Activated naive CD4-positive, alpha-beta T cell (primary cell): ENCODE measurements at places on chromosomes 6 and 20.

DNA sequence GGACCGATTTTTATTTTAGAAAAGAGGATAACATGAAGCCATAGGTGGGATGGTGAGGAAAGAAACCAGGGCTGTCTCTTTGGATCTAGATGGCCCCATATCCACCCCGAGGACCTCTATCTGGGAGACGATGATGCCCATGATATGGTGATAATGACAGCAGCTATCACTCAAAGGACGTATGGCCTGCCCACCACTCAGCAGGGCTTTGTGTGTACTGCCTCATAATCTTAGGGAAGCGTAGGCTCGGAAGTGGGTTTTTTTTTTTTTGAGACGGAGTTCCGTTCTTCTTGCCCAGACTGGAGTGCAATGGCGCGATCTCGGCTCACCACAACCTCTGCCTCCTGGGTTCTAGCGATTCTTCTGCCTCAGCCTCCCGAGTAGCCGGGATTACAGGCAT, 8.2 kb upstream of the TAF8 start:
- no peak for DNase-seq

- no peak for DNase-seq
Measured at GRCh38 chr6:43740321-43740960, 29.6 kb upstream of the VEGFA start.

DNA sequence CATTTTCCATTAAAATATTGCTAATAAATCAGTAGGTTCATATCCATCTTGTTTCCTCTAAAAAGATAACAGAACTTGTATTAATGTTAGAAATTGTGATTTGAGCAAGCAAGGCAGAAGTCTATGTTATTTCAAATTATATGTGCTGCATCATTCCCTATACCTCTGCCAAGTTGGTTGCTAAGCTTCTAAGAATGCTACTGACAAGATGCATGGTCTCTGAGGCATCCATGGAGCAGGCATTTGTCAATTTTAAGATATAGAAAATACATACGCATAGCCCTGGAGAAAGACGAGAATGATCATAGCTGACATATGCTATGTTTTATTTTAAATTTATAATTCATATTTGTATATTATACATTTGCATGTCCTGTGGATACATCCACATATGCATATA, 168.3 kb upstream of the THEMIS start:
- no peak for DNase-seq

- no peak for DNase-seq
Measured at GRCh38 chr6:159190460-159190859, 21.3 kb downstream of the FNDC1 start.

DNA sequence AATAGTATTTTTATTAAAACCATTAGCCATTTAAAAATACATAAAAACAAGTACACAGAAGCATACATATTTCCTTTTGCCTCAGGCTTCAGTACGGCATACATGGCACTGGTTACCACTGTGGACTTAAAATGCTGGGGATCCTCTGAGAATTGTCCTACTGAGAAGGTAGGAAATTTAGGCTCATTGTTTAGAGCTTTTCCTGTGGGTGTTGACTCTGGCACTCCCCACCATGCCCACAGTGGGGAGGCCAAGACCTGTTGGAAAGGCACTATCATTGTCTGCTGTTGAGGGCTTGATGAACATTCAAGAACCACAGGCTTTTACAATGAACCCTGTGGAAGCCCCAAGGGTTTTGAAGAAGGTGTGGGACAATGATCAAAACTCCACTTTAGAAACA, 473.4 kb downstream of the BTBD3 start:
- no peak for DNase-seq

GRCh38 chr6:40187535-40188144, 253.4 kb upstream of the MOCS1 start:
- DNase-seq, result no peak

DNA sequence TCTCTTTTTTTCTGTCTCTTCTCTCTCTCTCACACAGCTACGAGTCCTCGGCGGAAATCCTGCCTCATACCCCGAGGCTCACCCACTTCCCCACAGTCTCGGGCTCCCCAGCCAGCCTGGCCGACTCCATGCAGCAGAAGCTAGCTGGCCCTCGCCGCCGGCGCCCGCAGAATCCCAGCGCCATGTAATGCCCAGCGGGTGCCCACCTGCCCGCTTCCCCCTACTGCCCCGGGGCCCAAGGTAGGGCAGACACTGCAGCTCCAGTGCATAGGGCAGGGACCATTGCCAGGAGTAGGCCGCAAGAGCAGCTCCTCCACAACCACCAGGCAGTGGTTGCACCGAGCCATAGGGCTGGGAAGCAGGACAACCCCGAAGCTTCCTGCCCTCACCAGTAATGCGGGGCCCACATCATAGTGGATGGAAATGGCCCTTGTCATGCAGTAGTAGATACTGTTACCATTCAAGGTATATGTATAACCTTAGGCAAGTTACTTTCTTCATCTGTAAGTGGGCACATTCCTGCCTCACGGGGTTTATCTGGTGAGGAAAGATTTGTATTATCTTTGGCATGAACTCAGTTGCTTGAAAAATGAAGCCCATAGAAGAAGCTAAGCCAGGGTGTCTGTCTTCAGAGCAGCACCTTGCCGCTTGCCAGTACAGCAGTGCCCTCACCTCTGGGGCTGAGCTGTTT, 36.9 kb upstream of the ID1 start:
- no peak for DNase-seq

GRCh38 chr6:150652848-150653613, 53.3 kb downstream of the PLEKHG1 start:
- no peak for DNase-seq

DNA sequence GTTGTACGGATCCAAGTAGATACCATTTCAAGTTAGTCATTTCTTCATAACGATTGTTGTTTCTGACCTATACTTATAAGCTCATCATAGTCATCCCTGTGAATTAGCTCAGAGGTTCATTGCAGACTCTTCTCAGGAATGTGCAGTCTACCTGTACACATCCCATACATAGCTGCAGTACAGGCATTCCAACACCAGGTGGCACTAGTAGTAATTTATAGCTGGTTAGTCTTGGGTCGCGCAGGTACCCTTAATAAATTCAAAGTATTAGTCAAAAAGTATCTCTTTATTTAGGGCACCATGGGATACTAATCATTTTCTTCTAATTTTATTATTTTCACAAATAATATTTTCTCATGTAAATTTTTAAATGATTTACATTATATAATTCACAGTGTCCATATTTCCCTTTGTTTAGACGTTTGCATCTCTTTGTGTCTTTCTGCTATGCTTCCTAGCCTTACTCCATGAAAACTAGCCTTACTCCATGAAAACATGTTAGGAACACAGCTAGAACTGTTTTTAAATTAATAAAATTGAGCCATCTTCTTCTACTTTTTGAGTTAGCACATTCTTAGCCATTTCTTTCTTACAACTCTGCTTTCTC, 128.6 kb upstream of the FAM83B start:
- no peak for DNase-seq

DNA sequence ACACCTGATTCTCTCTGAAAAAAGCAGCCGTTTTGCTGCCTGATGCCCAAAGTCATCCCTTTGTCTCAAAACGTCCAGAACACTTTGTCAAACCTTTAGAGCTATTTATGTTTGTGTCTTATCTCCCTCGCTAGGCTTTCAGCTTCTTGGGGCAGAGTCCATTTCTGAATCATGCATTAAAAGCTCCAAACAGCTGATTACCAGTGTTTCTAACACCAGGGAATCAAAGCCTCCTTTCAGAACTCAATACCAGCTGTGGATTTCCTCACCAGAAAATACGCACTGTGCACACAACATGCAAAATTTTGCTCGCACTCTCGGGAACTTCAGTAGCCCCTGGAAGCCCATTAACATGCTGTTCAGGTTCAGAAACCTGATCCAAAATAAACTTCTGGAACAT, 333.3 kb downstream of the HACE1 start:
- no peak for DNase-seq

- DNase-seq, result no peak
Measured at GRCh38 chr20:47875297-47876025, 90.2 kb upstream of the SULF2 start.

- no peak for DNase-seq
Measured at GRCh38 chr20:14210146-14210545, 127.3 kb downstream of the FLRT3 start.

DNA sequence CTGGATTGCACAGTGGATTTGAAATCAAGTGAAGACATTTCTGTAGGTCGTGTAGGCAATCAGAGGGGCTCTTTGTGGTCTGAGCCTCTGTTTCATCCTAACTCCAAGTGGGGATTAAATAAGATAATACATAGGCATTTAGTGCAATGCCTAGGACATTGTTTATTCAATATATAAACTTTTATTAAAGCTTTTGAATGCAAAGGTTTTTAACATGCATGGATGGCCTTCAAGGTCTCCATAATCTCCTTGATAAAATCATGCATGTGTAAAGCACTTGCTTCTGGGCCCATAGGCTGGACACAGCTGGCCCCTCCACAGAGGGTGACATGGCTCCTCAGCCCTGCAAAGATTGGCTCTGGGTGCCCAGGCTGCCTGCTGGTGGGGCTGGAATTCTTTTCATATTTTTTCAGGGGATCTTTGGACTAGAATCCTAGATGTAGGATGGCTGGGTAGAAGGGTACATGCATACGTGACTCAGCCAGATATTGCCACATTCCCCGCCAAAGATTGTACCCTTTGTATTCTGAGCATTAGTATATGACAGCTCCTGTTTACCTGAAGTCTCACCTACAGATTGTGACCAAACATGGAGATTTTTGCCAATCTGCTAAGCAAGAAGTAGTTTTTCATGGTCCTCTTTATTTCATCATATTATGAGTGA, 19.0 kb upstream of the AVP start:
- DNase-seq, result no peak

DNA sequence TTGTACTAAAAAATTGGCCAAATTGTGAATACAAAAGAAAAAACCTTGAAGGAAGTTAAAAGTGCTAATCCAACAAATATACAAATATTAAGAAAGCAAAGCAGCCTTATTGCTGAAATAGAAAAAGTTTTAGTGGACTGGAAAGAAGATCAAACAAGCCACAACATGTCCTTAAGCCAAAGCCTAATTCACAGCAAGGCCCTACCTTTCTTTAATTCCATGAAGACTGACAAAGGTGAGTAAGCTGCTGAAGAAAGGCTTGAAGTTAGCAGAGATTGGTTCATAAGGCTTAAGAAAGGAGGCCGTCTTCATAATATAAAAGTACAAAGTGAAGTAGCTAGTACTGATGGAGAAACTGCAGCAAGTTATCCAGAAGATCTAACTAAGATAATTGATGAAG, 53.5 kb downstream of the TINAG start:
- DNase-seq, result no peak

DNA sequence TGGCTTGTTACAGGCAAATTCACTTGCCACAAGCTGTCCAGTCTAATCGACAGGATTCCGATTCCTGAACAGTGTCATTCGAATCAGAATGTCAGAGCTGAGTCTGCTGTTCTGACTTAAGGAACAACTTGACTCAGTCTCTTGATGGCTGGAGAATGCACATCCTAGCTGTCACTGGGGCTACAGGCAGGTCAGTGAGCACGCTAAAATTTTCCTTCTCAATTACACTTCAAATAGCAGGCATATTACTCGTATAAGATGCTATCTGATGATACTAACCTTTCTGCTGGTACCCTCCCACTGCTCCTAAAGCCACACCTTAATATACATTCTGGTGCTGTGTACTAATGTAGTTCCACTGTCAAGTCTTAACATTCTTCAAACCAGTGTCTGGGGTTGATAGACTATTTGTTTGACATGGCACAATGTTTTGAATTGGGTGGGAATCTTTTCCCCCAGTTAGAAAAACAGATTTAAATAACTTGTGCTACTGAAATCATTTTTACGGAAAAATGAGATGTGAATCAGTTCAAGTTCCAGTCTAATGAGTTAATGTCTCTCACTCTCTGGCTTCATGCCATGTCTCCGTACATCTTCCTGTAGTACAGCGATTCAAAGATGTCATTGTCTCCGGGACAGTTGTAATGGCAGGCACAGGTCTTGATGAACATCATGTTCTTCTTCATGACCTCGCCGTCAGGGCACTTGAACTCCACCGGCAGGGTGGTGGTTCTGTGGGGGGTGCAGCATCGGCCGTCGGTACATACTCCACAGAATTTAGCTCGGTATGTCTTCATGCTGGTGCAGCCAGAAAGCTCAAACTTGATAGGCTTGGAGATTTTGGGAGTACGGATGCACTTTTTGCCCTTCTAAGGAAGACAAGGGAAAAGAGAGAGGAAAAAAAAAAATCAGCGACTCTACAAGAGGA, 2.2 kb downstream of the CCN2 start:
- no peak for DNase-seq

DNA sequence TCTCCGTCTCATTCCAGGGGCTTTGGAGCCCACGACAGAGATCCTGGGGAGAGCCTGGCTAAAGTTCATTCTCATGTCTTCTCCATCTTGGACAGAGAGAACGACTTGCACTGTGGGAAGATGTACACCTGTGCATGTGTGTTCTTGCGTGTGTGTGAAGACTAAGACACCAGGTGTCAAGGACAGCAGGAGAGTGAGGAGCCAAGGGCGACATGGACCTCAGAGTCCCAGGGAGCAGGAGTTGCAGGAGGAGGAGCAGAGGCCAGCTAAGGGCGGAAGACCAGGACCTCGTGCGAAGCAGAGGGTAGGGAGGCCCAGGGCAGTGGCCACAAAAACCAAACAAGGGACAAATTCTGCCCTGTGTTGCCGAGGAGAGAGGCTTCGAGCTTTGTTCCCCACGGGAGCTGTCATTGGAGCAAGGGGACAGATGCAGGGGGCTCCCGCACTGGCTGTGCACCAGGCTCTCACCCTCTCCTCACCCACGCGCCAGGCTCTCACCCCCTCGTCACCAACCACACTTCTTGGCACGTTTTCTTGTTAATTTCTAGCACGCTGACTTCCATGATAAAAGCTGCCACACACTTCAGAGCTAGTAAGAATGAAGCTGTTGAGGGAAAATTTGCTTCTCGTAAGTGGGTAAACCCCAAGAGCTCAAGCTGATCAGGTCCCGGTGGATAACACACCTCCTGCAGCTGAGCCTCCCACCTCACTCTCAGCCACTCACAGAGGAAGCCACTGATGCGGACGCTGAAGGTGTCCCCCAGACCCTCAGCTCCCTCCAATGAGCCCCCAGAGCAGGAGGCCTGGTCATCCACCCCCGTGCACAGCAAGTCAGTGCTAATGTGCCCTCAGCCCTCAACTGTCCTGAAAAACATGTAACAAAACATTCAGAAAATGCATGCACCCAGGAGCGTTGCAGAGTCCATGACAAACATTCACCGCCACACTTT, 62.6 kb downstream of the DLL1 start:
- no peak for DNase-seq

GRCh38 chr20:19926591-19926990, 90.6 kb upstream of the NAA20 start:
- no peak for DNase-seq
